CD8-positive, alpha-beta memory T cell (primary cell): ENCODE measurements at places on chromosomes 11 and 22. TPM values are rescaled to one million over a fixed set of nuclear protein-coding genes. Genes with fewer than 3 reads are reported as not detected.

MS4A7 gene
- not detected for polyA plus RNA-seq

DNA sequence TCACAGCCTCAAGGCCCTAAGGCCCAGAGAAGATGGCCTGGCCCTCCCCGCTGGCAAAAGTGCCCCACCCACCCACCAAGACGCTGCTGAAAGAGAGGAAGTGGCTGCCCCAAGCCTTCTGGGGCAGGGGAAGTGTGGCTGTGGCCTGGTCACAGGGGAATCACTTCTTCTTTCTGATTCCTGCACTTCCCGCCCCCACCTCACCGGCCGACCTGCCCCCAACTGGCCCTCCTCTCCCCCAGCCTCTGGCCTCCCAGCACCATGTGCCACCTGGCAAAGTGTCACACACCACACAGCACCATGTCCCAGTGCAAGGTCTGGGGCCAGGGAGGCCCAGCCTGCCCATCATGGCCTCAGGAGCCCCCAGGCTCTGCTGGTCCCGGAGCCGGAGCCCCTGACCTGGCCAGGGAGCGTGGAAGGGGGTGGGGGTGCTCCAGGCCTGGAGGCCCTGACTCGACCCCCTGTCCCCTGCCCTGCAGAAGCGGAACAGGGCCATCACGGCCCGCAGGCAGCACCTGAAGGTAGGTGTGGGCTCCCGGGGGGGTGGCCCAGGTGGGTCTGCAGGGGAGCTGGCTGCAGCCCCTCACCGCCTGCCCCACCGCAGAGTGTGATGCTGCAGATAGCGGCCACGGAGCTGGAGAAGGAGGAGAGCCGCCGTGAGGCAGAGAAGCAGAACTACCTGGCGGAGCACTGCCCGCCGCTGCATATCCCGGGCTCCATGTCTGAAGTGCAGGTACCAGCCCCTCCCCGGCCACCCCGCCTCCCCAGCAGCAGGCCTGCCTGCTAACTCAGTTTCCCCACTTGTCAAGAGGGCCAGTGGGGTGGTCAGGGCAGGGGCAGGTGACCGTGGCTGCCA lies 1.4 kb downstream of the TNNI2 start:
- no peaks in the 10 kb centered on the region for H3K27me3 ChIP-seq
- no peaks in the 10 kb centered on the region for H3K36me3 ChIP-seq
- no peak overlapping the region for H3K27ac ChIP-seq
- no peak overlapping the region for H3K4me3 ChIP-seq
- H3K4me1 ChIP-seq: peaks cover 33% of the 10 kb centered on the region

DNA sequence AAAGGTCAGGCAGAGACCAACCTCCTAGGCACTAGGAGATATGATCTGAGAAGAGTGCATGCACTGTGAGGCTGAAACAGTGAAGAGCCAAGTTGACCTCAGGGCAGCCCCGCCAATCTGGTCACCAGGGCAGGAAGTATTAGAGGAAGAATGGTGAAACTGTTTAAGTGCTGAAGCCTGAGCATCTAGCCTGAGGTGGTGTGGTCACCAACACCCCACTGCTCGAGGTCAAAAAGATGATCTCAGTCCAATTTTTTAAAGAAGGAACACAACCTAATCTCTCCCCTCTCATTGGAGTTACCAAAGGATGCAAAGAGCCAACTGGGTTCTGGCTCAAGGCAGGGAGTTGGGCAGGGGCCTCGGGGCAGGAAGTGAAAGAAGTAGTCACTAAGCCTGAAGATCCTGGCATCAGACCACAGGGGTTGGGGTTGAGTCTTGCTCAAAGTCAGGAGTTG lies 4.0 kb downstream of the APBB1 start:
- H3K4me1 ChIP-seq: peaks cover 73% of the 10 kb centered on the region
- H3K27me3 ChIP-seq: no peaks in the 10 kb centered on the region
- H3K4me3 ChIP-seq: peak overlapping the region; percentile 2
- no peak for DNase-seq
- peaks cover 8% of the 10 kb centered on the region for H3K36me3 ChIP-seq
- no peak overlapping the region for H3K27ac ChIP-seq

IGLL5 gene
- polyA plus RNA-seq: not detected
